ENCODE measurements at places on chromosomes 16 and 17.

DNA sequence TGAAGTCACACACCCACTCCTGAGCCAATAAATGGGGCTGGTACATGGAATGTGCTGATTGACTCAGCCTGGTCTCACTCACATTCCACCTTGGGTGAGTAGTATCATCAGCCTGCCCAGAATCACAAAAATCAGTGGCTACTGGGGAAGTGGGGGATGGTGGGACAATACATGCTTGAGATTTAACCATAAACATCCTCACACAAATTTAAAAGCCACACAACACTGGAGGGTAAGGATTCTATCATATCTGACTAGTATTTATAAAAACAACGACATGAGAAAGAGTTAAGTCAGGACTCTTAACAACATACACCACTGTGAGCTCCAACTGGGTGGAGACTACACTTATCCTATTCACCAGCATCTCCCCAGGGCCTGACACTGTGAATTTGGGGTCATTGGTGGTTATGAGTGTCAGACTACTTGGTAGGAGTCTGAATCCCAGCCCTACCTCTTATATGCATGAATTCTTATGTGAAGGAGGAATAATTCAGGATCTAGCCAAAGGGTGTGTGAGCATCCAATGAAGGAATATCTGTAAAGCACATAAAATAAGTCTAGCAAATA, 26.0 kb upstream of the IRX6 start:
- H3K36me3 ChIP-seq: no peaks in the 10 kb centered on the region
- no peak for DNase-seq
- no peak overlapping the region for H3K4me3 ChIP-seq

GRCh38 chr17:35265071-35265470, 22.2 kb downstream of the SLFN5 start:
- no peak for DNase-seq
- no peaks in the 10 kb centered on the region for H3K27me3 ChIP-seq
- no peaks in the 10 kb centered on the region for H3K4me1 ChIP-seq
- H3K36me3 ChIP-seq: peaks cover 27% of the 10 kb centered on the region
- H3K27ac ChIP-seq: no peak overlapping the region
- H3K4me3 ChIP-seq: no peak overlapping the region

DNA sequence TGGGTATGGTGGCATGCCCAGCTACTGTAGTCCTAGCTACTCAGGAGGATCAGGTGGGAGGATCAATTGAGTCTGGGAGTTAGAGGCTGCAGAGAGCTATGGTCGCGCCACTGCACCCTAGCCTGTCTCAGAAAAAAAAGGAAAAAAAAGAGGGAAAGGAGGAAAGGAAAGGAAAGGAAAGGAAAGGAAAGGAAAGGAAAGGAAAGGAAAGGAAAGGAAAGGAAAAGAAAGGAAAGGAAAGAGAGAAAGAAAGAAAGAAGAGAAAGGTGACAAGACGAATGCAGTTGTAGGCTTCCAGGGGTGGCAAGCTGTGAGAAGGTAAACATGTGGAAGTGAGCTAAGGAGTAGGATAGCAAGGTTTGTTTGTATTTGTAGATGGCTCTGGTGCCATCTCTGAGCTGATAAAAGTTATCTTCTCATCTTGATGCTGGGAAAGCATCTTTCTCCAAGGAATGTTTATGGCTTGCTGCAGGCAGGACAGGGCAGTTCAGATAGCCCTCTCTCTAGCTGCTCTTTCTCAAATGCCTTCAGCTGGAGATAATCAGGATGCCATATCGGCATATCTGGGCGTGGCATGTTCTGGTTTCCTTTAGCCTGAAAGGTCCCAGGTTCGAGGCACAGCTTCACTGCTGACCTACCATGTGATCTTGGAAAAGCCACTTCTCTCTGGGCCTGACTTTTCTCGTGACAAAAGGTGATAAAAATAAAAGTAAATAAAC, 2.8 kb upstream of the NOS2 start:
- H3K27me3 ChIP-seq: no peaks in the 10 kb centered on the region
- no peak overlapping the region for H3K4me3 ChIP-seq
- H3K36me3 ChIP-seq: no peaks in the 10 kb centered on the region
- DNase-seq: no peak
- H3K27ac ChIP-seq: no peak overlapping the region

DNA sequence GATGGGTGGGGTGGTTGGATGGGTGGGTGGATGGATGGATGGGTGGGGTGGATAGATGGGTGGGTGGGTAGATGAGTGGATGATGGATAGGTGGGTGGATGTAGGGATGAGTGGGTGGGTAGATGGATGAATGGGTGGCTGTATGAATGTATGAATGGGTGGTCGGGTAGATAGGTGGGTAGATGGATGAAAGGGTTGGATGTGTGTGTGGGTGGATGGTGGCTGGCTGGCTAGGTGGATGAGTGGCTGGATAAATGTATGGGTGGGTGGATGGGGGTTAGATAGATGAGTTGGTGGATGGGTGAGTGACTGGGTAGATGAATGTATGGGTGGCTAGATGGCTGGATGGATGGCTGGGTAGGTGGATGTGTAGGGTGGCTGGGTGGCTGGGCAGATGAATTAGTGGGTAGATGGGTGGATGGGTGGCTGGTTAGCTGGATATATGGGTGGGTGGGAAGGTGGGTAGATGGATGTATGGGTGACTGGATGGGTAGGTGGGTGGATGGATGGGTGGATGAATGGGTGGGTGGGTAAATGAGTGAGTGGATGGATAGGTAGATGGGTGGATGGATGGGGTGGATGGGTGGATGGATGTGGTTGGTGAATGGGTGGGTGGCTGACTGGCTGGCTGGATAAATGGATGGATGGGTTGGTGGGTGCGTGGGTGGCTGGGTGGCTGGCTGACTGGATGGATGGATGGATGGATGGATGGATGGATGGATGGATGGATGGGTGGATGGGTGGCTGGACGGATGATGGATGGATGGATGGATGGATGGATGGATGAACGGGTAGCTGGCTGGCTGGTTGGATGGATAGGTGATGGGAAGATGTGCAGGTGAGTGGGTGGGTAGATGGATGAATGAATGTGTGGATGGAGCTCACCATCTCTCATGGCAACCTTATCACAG, 18.9 kb upstream of the GOSR2 start:
- no peak overlapping the region for H3K27ac ChIP-seq
- peaks cover 20% of the 10 kb centered on the region for H3K27me3 ChIP-seq
- H3K36me3 ChIP-seq: no peaks in the 10 kb centered on the region
- DNase-seq: no peak

- H3K4me1 ChIP-seq: peaks cover 54% of the 10 kb centered on the region
- no peaks in the 10 kb centered on the region for H3K27me3 ChIP-seq
- H3K4me3 ChIP-seq: peak overlapping the region; percentile 75
Measured at GRCh38 chr17:60089096-60089806, 10.5 kb upstream of the HEATR6 start.

DNA sequence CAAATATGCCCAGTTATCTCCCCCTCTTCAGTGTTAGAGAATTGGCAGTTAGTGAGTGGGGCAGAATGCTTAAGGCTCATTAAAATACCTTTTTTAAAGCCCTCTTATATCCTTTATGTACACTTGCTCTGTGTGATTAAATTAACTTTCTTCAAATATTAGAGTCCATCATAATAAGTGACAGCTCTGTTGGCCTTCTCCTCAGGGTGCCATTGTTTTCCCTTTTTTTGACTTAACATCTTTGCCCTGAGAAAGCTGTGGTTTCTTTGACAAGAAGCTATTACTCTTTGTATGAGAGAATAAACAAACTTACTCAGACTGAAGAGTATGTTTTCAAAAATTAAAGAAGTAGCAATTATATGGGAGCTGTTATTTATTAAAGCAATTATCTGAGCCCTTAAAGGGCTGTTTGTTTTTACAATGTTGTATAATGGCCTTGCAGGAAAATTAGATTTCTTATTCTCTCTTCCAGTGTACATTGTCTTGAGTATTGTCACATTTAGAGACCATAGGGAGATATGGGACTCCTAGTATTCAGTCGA, 13.4 kb downstream of the RBBP6 start:
- H3K36me3 ChIP-seq: peaks cover 22% of the 10 kb centered on the region
- H3K4me3 ChIP-seq: no peak overlapping the region
- H3K27me3 ChIP-seq: no peaks in the 10 kb centered on the region

DNA sequence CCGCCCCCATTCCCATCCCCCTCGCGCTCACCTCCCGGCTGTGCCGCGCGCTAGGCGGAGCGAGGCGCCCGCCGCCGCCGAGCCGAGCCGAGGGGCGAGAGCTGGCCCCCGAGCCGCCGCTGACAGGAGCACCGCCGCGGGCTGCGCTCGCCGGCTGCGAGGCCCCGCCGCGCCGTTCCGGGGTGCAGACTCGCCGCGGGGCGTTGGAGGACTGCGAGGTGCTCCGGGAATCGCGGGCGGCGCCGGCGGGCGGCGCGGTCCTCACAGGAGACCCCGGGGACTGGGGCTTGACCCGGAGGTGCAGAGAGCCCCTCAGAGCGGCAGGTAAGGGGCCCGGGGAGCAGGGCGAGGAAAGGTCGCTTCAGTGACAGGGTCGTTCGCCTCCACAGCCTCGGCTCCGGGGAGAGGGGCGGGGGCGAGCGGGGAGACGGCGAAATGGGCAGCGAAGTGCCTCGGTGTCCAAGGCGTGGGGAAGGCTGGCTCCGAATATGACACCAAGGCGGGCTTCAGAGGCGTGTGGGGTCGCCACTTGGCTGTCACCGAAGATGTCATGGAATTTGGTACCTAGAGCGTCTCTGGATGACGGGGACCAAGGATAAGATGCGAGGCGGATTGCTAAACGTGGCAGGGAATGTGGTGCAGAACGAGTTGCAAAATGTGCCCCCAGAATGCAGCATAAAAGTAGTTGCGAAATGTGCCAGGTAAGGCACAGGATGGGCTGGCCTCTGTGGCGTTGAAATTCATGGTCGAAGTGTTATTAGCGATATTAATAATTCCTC, 580 bp downstream of the TANC2 start:
- H3K4me3 ChIP-seq: peak overlapping the region; percentile 81
- no peak overlapping the region for H3K27ac ChIP-seq

GRCh38 chr17:51159604-51160003, 6.2 kb downstream of the NME1 start:
- no peak overlapping the region for H3K4me3 ChIP-seq
- H3K27me3 ChIP-seq: no peaks in the 10 kb centered on the region
- H3K4me1 ChIP-seq: peaks cover 3% of the 10 kb centered on the region
- no peak overlapping the region for H3K27ac ChIP-seq

DNA sequence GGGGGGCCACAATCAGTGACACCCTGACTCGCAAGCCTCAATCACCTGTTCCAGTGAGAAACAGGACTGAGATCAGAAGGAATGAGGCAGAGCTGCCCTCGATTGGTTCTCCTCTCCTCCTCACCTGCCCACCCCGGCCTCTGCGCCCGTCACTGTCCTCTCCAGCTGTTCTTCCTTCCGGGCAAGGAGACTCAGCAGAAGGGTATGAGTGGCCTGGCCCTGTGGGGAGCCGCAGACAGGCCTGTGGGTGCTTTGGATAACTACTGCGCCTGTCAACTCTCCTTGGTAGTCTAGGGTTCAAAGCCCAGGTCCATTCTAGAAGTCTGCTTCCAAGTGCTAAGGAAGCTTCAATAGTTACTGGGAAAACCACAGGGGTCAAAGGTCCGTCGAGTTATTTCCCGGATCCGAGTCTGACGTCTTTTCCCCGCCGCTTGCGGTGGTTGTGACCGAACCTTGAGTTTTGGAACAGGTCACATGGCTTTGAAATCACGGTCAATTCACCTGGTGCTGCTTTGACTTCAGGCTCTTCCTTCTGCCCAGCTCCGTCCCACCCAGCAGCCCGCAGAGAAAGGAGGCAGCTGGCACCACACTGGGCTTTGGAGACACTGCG, 8.3 kb downstream of the CARD14 start:
- no peaks in the 10 kb centered on the region for H3K36me3 ChIP-seq
- no peak for DNase-seq
- peaks cover 7% of the 10 kb centered on the region for H3K27me3 ChIP-seq

DNA sequence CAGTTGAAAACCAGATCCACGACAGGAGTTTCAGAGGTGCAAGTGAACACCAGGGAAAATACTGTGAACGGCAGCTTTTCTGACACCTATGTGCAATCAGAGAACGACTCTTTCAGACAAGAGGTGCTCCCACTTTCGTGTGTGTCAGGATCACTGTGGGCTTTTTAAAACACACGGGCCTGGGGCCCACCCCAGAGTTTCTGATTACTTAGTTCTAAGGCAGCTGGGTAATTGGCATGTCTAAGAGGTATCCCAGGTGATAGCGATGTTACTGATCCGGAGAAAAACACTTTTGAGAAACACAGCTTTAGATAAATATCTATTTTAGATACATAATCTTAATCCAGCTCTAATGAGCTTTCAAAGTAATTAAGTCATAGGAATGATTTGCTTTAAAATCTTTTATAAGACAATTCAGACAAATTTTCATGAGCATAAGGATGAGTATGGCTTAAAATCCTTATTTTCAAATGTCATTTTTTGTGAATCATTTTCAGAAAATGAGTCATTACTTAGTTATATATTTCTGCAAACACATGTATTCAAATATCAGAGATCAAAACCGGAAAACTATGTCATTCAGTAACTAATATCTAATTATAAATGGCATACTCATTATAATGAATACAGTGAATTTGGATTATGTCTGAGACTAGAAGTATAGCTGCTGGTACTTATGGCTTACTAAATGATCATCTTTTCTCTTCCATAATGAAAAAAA, 217.9 kb upstream of the PSMD7 start:
- H3K27me3 ChIP-seq: no peaks in the 10 kb centered on the region
- no peak for DNase-seq
- H3K4me3 ChIP-seq: no peak overlapping the region
- no peaks in the 10 kb centered on the region for H3K36me3 ChIP-seq

GRCh38 chr16:51607201-51607651, 456.2 kb upstream of the SALL1 start:
- H3K4me3 ChIP-seq: no peak overlapping the region
- no peak overlapping the region for H3K27ac ChIP-seq
- H3K36me3 ChIP-seq: no peaks in the 10 kb centered on the region

GRCh38 chr17:77604301-77604972, 354.1 kb upstream of the TNRC6C start:
- H3K27ac ChIP-seq: no peak overlapping the region
- peaks cover 12% of the 10 kb centered on the region for H3K27me3 ChIP-seq
- no peak for DNase-seq
- no peak overlapping the region for H3K4me3 ChIP-seq
- peaks cover 5% of the 10 kb centered on the region for H3K4me1 ChIP-seq

DNA sequence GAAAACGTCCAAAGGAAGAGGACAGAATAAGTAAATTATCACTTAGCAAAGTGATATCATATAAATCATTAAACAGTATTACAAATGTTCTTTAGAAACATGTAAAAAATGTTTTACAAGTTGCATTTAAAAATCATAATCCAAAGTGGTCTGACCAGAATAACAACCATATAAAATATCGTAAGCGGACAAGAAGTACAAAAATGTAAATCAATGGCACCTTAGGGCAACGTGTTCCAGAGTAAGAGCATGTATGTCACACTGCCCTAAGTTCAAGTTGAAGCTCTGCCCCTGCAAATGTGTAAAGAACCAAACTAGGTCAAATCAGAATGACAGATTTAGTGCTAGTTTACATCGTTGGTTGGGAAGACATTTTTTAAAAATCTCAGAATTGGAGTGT, 11.4 kb downstream of the USP31 start:
- H3K36me3 ChIP-seq: peaks cover 12% of the 10 kb centered on the region
- no peak overlapping the region for H3K27ac ChIP-seq
- H3K27me3 ChIP-seq: no peaks in the 10 kb centered on the region
- H3K4me3 ChIP-seq: no peak overlapping the region
- no peak for DNase-seq
